ENCODE measurements at places on chromosomes 6 and 20.

GRCh38 chr6:33856655-33857054, 52.9 kb upstream of the MLN start:
- no peak for DNase-seq

GRCh38 chr20:5442101-5442500, 125.3 kb upstream of the PROKR2 start:
- no peak for DNase-seq

DNA sequence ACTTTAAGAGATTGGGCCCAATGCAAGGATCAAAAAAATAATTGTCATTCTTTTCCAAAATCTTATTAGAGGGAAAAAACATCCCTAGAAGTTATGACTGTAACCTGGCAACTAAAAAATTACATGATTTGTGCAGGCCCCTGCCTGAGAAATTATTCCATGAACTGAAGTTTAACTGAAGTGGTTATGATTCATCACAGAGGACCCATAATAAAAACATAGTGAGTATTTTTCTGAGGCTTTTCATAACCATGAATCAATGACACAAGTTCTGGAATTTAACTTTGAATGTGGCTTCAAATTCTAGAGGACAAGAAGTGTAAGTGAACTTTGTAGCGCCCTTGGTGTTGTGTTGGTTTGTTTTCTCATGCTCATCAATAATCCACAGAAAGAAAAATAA, 31.1 kb upstream of the CARMIL1 start:
- DNase-seq, result no peak

DNA sequence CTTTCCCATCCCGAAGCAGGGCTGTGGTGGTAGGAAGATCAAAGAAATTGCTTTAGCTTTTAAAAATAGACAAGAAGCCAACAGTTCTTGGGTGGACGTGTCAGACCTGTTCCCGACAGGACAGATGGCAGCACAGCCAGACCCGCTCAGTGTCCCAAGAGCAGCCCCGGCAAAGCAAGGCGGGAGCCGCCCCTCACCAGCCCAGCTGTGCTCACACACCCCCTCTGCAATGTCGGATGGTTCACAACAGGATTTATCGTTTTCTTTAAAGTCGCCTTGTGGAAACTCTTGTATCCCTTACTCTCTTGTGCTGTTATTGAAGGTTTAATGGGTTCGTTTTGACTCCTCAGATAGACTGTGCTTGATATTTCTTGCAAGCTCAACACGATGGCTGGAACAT, 302.4 kb downstream of the THBS2 start:
- no peak for DNase-seq

DNA sequence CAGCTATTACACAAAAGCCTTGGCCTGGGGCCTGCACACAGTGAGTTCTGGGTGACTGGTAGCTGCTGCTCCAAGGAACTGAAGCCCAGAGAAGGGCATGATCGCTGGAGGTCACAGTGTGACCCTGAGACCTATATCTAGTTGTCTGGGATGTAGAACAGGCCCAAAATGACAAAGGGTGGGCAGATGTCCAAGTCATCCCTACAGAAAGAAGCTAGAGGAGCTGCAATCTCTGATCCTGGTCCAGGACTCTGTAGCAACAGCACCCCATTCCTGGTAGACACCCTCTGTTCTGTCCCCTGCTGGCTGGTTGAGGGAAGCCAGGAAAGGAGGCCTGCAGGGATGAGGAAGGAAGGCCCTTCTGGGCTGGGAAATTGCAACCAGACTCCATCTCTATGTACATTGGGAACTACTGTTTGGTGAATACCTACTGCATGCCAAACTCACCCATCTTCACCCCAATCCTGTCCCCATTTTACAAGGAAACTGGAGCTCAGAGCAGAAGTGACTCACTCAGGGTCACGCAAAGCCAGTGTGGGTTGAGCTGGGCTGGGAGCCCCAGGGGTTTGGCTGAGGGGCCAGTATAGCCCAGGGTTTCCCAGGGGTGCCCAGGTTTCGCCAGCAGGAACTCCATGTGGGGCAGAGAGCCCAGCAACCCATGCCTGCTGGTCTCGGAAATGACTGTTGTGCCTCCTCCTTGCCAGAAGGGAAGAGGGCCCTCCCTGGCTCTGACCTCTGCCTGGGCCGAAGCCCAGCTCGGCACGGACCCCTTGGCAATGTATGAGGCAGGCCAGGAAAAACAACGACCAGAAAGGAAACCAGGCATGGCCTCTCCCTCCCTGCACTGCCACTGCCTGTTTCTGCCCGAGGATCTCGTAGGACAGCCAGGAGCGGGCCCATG, 44.9 kb upstream of the TLDC2 start:
- DNase-seq, result no peak

- DNase-seq, result no peak
Observed at GRCh38 chr6:43113431-43114260, 37.5 kb downstream of the PTK7 start.

DNA sequence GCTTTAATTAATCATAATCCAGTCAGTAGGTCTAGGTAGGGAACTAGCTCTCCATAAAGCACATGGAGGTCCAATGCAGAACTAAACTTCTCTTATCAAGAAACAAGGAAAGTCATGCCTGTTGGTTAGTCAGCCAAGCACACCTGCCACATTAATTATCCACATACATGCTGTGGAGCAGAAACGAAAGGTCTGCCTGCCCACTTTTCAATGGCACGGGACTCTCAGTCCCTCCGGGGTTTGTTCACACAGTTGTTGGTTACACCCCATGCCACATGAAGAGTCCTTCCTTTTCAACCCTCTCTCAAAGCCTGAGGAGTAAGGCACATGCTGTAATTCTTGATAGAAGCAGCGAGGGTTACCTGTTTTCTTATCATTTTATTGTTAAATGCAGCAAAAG, 1096.4 kb upstream of the MAP3K7 start:
- DNase-seq, result no peak

- DNase-seq, result no peak
Observed at GRCh38 chr20:58843128-58843556, 7.6 kb downstream of the GNAS-AS1 start.

DNA sequence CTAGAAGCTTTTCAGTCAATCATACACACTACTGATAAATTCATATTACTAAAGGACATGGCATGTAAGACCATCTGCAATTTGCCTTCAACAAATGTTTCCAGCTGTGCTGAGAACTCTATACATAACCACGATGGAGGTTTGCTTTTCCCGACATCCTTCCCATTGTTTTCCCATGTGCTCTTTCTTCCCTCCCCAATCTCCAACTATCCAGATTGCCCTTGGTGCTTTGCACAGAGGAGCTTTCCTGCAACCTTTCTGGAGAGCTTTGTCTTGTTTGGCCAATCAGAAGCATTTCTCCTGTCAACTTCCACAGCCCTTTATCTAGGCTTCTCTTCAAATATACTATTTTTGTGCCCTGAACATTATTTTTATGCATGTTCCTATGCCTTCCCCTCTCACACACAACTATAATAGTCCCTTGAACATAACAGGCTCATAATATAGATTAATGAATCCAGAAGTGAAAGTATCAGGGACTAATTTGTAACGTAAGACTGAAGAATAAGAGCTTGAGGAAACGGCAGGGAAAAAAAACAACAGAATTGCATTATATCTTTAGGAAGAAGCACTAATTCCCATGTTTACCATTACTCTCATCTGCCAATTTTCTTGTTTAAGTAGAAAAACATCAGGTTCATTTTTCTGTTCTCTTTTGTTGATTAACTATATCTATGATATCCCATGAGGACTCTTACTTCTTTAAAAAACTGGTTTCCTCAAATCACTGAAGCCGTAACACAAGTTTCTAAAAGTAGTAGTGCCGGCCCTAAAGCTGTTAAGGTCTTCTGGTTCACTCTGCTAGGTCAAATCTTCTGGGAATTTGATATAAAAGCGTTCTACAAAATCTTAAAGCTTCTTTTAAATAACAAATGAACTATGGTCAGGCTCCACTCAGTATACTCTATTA, 20.1 kb downstream of the SMLR1 start:
- no peak for DNase-seq

GRCh38 chr6:119978274-119978889, 628.8 kb upstream of the MAN1A1 start:
- DNase-seq, result no peak

GRCh38 chr6:138891255-138891986, 95.5 kb downstream of the ECT2L start:
- DNase-seq, result no peak

DNA sequence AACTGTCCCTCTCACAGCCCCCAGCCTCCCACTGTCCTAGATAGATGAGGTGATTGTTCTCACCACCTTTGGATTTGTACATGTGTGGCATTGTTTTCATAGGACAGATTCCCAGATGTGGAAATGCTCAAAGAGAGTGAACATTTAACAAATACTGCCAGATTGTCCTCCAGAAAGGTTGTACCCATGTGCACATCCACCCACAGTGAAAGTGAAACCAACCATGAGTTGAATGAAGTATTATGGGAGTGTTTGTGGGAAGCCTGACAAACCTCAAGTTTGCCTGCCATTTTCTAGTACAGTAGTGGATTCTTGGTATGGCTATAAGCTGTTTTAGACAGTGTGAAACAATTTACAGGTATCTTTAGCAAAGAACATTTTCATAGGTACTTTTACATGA, 42.7 kb downstream of the ANKRD6 start:
- DNase-seq, result no peak

- DNase-seq, result peak; percentile 45
Observed at GRCh38 chr6:169961772-169962561, 210.5 kb downstream of the ERMARD start.

DNA sequence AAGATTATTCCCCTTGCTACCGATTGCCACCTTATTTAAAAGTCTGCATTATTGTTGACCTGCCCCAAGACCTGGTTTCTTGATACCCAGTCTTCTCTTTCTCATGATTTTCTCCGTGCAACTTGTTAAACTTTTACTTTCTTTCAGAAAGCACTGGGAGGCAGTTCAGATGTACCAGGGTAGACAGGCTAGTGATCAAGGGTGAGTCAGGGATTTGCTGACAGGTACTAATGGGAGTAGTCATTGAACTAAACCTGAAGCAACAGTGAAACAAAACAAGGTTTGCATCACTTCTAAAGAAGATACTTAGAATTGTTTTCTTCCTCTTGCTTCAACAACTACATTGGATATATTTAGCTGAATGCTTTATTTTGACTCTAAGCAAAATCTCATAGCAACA, 124.4 kb downstream of the KCNQ5 start:
- DNase-seq, result no peak

DNA sequence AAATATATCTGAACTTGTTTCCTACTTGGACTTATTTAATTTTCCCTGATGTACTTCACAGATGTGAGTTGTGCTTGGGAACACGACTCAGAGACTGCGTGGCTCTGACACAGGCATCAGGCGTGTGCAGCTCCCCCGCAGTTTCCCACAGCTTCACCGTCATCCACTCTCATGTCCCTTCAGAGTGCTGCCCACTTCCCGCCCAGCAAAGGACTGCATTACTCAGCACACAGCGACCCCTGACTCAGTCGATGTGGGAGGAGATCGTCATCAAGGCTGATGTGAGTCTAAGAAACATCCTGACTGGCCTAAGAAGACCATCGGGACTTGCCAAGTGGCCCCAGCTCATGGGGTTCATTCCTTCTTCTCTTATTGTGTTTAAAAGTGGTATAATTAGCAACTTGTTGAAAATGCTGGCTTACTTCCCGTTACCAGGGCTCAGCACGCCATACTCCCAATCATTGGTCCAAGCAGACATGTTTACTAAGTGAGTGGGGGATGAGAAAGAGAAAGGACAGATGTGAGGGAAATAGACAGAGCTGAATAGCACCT, 539.4 kb upstream of the JARID2 start:
- DNase-seq, result no peak

- DNase-seq, result no peak
Observed at GRCh38 chr6:46000905-46001304, 14.8 kb downstream of the CLIC5 start.

DNA sequence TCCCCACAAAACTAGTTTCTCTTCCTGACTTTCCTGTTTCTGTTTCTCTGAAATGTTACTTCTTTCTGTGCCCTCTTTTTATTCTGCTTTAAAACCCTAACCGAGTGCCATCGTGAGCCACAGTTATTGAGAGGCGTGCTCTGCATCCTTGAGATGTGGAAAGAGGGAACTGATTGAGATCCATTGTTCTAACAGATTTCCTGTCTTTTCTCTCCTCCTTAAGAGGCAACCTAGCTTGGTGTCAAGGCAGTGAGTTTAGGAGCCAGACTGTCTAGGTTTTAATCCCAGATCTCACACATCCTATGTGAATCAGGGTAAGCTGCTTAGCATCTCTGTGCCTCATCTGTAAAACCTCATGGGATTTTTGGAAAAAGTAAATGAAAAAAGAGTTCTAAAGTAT, 57.5 kb downstream of the SNX9 start:
- DNase-seq, result no peak

GRCh38 chr6:15673666-15674065, 10.8 kb upstream of the DTNBP1 start:
- no peak for DNase-seq

- DNase-seq, result no peak
Observed at GRCh38 chr20:62708591-62709536, at the start of gene NTSR1. Gene NTSR1 (plus strand): TSS chr20:62708836. CDS start chr20:62709208, 372 bp downstream.

GRCh38 chr6:110495949-110496348, 19.5 kb upstream of the SLC22A16 start:
- no peak for DNase-seq

- no peak for DNase-seq
Observed at GRCh38 chr6:142908235-142908634, 36.7 kb downstream of the HIVEP2 start.

DNA sequence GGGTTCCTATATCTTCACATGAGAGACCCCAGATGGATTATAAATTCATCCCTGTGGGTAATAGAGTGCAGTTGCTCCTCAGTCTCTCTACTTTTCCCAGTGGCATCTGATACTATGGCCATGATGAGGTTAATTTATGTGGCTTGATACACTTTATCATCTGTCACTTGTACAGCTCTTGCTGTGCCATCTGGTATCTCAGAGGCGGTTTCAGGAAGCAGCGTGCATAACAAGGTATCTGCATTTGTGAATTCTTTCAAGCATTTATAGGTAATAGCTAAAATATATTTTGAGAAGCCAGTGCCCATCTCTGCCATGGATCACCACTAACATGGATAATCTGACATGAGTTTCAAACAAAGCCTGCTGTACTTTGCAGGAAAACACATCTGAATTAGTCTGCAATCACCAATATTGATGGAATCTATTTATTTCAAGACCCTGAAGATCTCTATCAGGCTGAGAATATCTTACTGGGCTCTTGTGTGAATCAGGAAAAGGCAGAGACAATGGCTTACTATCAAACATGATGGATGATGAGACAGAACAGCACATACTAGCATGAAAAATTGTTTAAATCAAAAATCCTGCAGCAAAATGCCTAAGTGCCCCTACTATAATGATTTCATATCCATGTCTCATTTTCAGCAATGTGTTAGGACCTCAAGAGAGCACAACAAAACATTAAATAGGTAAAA, 548.7 kb upstream of the MAP3K7 start:
- DNase-seq, result no peak

DNA sequence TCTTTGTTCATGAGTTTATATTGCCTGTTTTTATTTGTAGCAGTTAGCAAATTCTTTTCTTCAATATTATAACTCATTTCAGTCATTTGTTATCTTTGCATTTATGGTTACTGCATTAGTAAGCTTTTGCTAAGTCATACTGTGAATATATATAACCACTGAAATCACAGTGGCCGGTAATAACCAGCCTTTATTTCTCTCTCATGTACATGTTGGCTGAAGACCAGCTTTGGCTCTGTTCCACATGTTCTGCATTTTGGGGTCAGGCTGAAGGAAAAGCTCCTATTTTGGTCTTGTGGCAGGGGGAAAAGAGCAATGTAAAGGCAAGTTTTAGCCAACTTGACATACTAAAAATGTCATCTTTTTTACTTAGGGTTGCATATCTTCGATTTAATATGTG, 276.3 kb downstream of the BCKDHB start:
- no peak for DNase-seq

Measured in progenitor cell of endocrine pancreas (in vitro differentiated cells).